ENCODE measurements at places on chromosomes 2 and 18.

GRCh38 chr2:106140913-106141312 is 53.2 kb downstream of the UXS1 start:
- DNase-seq: peak; percentile 56

DNA sequence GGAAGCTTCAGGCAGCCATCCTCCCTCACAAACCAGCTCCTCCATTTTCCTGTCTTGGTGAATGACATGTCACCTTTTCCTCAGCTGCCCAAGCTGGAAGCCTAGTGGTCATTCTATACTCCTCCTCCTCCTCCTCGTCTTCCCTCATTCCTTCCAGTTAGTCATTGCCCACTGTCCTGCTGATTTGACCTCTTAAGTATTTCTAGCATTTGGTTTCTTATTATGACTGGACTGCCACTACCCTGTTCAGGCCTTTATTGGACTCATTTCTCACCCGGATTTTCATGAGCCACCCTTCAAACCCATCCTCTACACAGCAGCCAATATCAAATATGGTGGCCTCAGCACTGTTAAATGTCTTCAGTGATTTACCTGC is 21.9 kb upstream of the MGAT5 start:
- DNase-seq: no peak

DNA sequence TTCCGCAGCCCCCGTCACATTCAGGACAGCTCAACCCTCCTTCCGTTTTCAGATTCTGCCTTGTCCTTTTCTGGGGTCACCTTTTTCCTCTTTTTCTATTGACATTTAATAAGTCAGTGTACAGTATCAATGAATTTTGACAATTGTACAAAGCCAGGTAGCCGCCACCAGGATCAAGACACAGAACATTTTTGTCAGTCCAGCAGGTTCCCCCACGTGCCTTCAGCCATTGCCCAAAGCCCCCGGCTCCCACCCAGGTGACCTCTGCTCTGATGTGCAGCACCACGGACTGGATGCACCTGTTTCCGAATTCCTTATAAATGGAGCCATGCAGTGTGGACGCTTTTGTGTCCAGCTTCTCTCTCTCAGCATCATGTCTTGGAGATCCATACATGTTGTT is 30.0 kb downstream of the CROCC2 start:
- DNase-seq: no peak

- no peak for DNase-seq
Observed at GRCh38 chr2:3620834-3621233, 25.9 kb downstream of the COLEC11 start.

GRCh38 chr2:25587361-25587760 is 86.0 kb downstream of the DTNB start:
- DNase-seq: no peak

DNA sequence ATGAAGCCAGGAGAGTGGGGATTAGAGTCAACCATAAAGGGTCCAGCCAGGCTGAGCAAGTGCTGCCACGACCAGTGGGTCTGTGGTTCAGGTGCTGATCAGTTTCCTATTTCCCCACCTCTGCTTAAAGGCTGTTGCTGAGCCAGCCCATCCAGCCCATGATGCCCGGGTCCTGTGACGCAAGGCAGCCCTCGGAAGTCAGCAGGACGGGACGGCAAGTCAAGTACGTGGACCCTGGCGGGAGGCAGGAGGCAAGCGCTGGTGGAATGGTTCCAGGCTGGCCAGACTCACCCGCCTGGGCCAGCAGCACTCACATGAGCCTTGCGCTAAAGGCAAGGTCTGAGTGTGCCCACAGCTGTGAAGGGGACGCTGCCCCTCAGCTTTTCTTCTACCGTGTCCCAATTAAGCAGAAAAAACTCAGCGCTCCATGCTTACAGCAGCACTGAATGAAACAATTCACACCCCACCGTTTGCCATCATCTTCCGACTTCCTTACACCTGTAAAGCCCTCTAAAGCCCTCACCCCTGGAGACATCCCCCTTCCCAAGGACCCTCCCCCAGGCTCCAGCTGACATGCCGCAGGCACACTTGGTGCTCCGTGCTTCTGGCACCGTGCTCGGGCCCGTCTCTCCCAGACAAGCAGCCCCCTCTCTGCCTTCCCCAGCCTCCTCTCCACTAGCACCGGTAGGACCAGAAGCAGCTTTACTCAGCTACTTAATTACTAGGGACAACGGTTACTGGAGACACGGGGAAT is 11.3 kb upstream of the RPL31 start:
- DNase-seq: no peak

- peak; percentile 85 for DNase-seq
Observed at GRCh38 chr18:47931718-47932103, 1.3 kb upstream of the SMAD2 start.

DNA sequence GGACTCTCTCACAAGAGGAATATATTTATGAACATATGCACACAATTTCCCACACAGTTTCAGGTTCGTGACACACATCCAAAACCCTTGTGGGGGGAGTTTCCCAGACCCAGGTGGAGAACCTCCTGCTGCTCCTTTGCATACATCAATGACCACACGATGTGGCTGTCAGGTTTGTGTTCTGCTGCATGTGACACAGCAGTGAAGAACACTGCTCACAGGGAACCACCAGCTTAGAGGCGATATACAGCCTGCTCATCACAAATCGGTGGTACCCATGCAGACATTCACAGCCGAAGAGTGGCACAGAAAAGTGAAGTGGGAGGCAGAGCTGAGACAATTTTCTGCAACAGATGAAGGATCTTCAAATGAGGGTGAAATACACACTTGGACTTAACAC is 175.6 kb upstream of the ZFP36L2 start:
- no peak for DNase-seq

- DNase-seq: no peak
Observed at GRCh38 chr18:5429681-5430080, 114.1 kb downstream of the EPB41L3 start.

DNA sequence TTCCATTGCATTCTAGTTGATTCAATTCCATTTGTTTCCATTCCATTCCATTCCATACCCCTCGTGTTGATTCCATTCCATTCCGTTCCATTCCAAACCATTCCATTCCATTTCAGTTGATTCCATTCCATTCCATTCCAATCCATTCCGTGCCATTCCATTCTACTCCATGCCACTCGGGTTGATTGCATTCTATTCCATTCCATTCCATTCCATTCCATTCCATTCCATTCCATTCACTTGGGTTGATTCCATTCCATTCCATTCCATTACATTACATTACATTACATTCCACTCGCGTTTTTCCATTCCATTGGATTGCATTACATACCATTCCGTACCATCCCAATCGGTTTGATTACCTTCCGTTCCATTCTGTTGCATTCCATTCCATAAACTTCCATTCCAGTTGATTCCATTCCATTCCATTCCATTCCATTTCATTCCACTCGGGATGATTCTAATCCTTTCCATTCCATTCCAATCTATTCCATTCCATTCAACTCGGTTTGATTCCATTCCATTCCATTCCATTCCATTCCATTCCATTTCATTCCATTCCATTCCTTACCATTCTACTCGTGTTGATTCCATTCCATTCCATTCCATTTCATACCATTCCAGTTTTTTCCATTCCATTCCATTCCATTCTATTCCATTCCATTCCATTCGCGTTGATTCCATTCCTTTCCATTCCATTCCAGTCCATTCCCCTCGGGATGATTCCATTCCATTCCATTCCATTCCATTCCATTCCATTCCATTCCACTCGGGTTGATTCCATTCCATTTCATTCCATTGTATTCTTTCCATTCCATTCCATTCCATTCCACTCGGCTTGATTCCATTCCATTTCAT is 1140.4 kb downstream of the RPIA start:
- DNase-seq: no peak

All from GF-D8 (cell line).